A549 treated with dexamethasone at 1 μM for 4 hours (cell line): ENCODE measurements at places on chromosomes 3 and 15. TPM values are rescaled to one million over a fixed set of nuclear protein-coding genes. Genes with fewer than 3 reads are reported as not detected.

GRIP2 gene
- total RNA-seq, result 0.55 to 1.6 TPM (median 1.2 TPM) in 5 replicates

USF3 gene
- total RNA-seq, result 2.5 to 3.6 TPM (median 3.0 TPM) in 5 replicates

ADGRG7 gene
- total RNA-seq, result not detected in 5 replicates

IQCB1 gene
- 9.0 to 10.4 TPM (median 9.6 TPM) in 5 replicates for total RNA-seq

TEX55 gene
- not detected in 5 replicates for total RNA-seq

ATP8B4 gene
- 0.72 to 1.1 TPM (median 0.94 TPM) in 5 replicates for total RNA-seq

INAFM2 gene
- total RNA-seq, result 6.2 to 8.2 TPM (median 7.0 TPM) in 5 replicates

ESYT3 gene
- total RNA-seq, result 0.36 to 0.79 TPM (median 0.52 TPM) in 5 replicates

CCK gene
- 1.6 to 2.6 TPM (median 1.7 TPM) in 5 replicates for total RNA-seq

EDEM1 gene
- total RNA-seq, result 16.8 to 22.8 TPM (median 20.4 TPM) in 5 replicates

CIB2 gene
- total RNA-seq, result 27.4 to 28.1 TPM (median 27.9 TPM) in 5 replicates

MAP3K13 gene
- 12.0 to 15.2 TPM (median 13.4 TPM) in 5 replicates for total RNA-seq

CDHR4 gene
- total RNA-seq, result 0.15 to 0.26 TPM (median 0.24 TPM) in 5 replicates

GP5 gene
- total RNA-seq, result 0.02 to 0.04 TPM in 2 of 5 replicates, not detected in the others

RBPMS2 gene
- 6.7 to 9.6 TPM (median 8.4 TPM) in 5 replicates for total RNA-seq

MYRIP gene
- 0.02 TPM in 2 of 5 replicates, not detected in the others for total RNA-seq

RETNLB gene
- total RNA-seq, result not detected in 5 replicates

FBXW12 gene
- total RNA-seq, result not detected in 5 replicates

TRPM1 gene
- not detected in 5 replicates for total RNA-seq

C3orf22 gene
- not detected in 5 replicates for total RNA-seq

TRIM71 gene
- 0.01 TPM in 1 of 5 replicates, not detected in the others for total RNA-seq

BNC1 gene
- total RNA-seq, result 0.72 to 0.98 TPM (median 0.92 TPM) in 5 replicates

ETV5 gene
- 24.1 to 28.9 TPM (median 25.5 TPM) in 5 replicates for total RNA-seq

CGNL1 gene
- 0.60 to 0.80 TPM (median 0.73 TPM) in 5 replicates for total RNA-seq

P2RY12 gene
- not detected in 5 replicates for total RNA-seq

ZDHHC23 gene
- 2.4 to 4.0 TPM (median 3.5 TPM) in 5 replicates for total RNA-seq

CHRNA7 gene
- total RNA-seq, result 3.2 to 4.8 TPM (median 4.0 TPM) in 5 replicates

PDE12 gene
- 14.2 to 20.0 TPM (median 19.1 TPM) in 5 replicates for total RNA-seq

TPRG1 gene
- total RNA-seq, result 0.09 to 0.27 TPM (median 0.21 TPM) in 5 replicates

STX19 gene
- not detected in 5 replicates for total RNA-seq

PLA2G4D gene
- not detected in 5 replicates for total RNA-seq

EHHADH gene
- 2.2 to 4.1 TPM (median 3.3 TPM) in 5 replicates for total RNA-seq

PP2D1 gene
- not detected in 5 replicates for total RNA-seq

HIGD2B gene
- 0.10 TPM in 1 of 5 replicates, not detected in the others for total RNA-seq

EFHB gene
- 0.79 to 2.3 TPM (median 1.5 TPM) in 5 replicates for total RNA-seq

SPTBN5 gene
- 0.07 to 0.25 TPM (median 0.16 TPM) in 5 replicates for total RNA-seq

CHST13 gene
- total RNA-seq, result 0.59 to 0.88 TPM (median 0.63 TPM) in 5 replicates

DISP2 gene
- 1.1 to 1.9 TPM (median 1.5 TPM) in 5 replicates for total RNA-seq

PARP15 gene
- not detected in 5 replicates for total RNA-seq

PAK6 gene
- total RNA-seq, result 0.29 to 0.68 TPM (median 0.34 TPM) in 5 replicates

CNBP gene
- 341 to 355 TPM (median 353 TPM) in 5 replicates for total RNA-seq

DLL4 gene
- 1.8 to 2.8 TPM (median 2.8 TPM) in 5 replicates for total RNA-seq

TMEM266 gene
- total RNA-seq, result 0.13 to 0.29 TPM (median 0.22 TPM) in 5 replicates

GOLGA8T gene
- total RNA-seq, result 1.1 to 1.9 TPM (median 1.6 TPM) in 5 replicates

UBA3 gene
- total RNA-seq, result 21.0 to 28.7 TPM (median 24.6 TPM) in 5 replicates

GHSR gene
- not detected in 5 replicates for total RNA-seq

SEMA5B gene
- total RNA-seq, result 0.14 to 0.27 TPM (median 0.18 TPM) in 5 replicates

SETMAR gene
- 6.7 to 8.0 TPM (median 7.2 TPM) in 5 replicates for total RNA-seq

FBN1 gene
- total RNA-seq, result 5.5 to 8.5 TPM (median 6.5 TPM) in 5 replicates

TIMP4 gene
- 10.6 to 13.2 TPM (median 11.0 TPM) in 5 replicates for total RNA-seq

ATP13A4 gene
- not detected in 5 replicates for total RNA-seq
